ENCODE measurements at places on chromosomes 2 and 18. TPM values are rescaled to one million over a fixed set of nuclear protein-coding genes. Genes with fewer than 3 reads are reported as not detected.

DNA sequence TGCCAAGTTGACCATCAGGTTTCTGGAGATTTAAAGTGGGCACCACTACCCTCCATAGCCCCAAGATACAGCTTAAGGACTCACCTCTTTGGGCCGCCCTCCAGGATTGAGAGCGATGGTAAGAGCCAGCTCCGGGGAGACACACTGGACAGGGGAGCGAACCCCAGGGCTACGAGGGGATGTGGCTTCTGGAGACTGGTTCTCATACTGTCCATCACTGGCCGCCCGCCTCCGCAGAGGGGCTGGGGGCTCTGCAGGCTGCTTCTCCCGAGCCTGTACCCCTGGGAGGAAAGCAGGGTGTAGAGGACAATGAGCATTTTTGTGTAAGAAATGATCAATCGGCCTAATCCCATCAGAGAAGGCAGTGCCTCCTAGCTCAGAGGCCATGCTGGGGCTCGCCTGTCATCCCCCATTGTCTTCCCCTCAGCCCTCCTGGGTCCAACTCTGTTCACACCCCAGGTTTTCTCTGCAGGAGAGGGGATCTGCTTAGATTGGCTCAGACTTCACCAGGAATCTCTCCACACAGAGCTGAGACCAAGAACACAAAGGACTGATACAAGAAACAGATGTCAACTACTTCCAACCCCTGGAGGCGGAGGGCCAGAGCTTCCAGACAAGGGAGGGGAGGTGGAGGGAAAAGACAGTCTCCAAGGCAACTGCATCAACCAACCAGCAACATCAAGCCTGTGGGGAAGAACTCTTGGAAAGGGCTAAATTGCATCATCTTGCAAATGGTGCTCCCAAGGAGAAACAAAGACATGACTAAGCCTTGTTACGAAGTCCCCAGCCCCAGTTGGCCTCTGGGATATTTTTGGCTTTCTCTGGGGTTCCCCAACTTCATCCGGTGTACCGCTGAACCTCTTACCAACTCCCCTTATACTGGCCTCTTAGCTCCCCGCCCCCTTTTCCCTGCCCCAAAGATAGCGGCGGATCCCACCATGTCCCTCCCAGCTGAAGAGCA, 166.6 kb downstream of the TNS1 start:
- peak; percentile 81 for DNase-seq

- DNase-seq: no peak
Observed at GRCh38 chr2:196370381-196370780, 199.0 kb upstream of the STK17B start.

GRCh38 chr18:7814754-7815315, 247.7 kb downstream of the PTPRM start:
- DNase-seq: no peak

- DNase-seq: no peak
Observed at GRCh38 chr2:3277050-3277747, 100.4 kb downstream of the EIPR1 start.

- no peak for DNase-seq
Observed at GRCh38 chr2:101262142-101262541, 9.5 kb downstream of the CNOT11 start.

DNA sequence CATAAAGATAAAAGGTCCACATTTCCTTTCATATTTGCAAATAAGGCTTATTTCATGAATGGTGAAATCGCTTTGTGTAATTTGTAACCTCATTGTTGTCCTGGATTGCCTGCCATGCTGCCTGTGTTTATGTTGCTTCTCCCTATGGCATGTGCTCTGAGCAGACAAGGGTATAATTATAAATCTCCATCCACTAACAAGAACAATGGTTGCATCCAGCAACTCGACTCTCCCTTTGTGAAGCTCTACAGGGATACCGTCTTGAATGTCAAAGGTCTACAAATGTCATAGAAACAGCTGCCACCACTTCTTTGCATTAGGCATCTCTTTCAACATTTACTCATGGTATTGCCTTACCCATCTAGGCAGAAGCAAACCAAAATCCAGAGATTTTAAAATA, 209.6 kb downstream of the SLC8A1 start:
- no peak for DNase-seq

DNA sequence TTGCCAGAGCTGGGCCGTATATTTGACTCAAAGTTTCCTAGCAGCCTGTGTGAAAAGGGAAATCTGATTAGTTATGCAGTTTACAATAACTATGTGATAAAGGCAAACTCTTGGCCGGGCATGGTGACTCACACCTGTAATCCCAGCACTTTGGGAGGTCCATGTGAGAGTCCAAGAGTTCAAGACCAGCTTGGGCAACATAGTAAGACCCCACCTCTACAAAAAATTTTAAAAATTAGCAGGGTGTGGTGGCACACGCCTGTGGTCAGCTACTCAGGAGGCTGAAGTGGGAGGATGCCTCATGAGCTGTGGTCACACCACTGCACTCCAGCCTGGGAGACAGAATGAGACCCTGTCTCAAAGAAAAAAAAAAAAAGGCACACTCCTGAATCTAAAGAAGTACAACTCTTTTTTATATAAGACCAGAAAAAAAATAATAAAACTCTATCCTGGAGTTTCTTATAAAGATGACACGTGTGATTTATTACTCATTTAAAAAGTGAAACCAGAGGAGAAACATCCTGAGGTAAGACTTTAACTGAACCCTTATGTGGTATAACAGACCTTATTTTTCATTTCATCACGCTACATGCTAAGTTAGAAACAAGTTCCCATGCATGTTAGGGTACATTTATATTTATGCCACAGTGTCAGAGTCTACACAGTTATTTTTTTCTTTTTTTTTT, 32.6 kb upstream of the KCMF1 start:
- DNase-seq: no peak

DNA sequence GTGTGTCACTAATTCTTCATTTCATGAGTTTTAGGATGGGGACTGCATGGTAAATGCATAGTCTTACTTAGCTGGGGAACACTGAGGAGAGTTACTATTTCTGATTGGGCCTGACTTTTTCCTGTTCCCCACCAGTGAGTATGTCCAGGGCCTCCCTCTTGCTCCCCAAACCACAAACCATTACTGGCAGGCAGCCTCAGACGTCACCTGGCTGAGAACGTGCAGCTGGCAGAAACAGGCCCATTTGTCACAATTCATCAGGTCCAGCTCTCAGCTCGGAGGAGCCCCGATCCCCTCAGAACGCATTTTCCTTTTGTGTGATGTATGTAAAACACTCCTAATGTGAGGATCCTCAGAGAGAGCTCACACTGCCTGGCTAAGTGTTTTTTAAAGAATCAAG, 71.7 kb upstream of the SIX3 start:
- DNase-seq: no peak

GRCh38 chr18:62407660-62408059, 82.5 kb downstream of the TNFRSF11A start:
- DNase-seq: no peak

DNA sequence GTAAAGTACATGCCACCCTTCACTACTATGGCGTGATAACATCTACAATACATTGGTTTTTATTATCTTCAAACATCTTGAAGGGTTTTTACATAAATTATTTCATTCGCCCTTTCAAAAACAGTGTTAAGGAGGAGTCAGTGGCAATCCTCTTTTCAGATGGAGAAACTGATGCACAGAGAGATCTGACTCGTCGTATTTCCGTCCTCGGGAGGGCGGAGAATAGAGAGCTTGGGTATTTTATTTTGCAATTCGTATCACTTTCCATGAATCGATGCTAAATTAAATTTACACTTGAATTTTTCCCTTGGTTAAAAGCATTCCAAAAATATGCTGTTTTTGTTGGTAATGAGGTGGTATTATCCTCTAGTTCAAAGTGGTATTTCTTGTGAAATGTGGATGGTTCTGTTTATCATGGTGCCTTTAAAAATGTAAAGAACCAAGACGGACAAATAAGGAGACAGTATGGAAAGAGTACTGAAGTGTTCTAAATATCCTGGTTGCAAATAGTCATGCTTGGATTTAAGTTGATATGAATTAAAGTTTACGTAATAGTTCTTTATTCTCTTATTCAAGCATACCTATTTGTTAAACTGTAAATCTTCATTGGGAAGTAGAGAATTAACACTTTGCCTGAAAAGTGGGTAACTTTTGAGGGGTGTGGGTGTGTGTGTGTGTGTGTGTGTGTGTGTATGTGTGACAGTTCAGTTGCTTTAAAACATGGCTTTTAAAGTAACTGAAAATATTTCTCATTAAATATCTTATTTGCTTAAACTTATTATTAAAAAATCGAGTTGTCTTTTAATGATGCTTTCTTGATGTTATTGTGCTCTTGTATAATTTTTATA, 5.6 kb downstream of the PHLPP1 start:
- no peak for DNase-seq

- DNase-seq: no peak
Observed at GRCh38 chr2:198991431-198991830, 466.3 kb downstream of the SATB2 start.

DNA sequence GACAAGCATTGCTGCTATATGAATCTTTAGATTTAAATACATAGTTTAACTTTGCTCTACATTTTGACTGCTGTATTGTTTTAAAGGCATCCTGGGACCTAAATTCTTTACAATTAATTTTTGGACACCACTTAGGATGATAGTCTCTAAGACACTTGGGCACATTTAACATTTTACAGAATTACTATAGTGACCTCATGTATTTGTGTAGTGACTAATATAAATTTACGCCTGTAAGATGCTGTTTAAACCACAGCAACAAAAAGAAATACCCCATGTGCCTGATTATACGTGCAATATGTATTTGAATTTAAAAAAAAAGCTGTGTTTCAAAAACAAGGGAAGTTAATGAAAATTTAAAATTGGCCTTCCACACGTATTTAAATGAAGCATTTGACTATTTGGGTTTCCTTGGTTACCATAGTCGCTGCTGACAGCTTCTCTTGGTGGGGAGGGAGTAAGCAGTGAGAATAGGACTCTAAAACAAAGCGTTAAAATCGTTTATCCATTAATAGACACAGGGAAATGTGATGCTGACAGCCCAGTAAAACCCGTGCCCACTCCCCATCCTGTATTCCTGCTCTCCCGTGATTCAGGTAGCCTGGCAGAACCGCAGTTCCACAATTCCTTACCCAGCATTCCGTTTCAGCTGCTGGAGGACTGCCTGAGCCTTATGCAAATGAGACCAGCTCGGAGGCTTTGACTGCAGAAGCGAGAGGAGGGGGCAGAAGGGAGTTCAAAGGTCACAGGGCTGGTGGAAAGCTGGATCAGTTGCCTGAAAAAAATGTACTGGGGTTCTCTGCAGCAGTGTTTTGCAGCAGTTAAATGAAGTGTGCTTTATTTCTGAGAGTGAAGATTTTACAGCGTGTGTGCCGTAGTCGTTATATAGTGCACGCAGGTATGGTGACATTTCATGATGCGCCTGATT, 104.3 kb downstream of the CSRNP3 start:
- peak; percentile 30 for DNase-seq

DNA sequence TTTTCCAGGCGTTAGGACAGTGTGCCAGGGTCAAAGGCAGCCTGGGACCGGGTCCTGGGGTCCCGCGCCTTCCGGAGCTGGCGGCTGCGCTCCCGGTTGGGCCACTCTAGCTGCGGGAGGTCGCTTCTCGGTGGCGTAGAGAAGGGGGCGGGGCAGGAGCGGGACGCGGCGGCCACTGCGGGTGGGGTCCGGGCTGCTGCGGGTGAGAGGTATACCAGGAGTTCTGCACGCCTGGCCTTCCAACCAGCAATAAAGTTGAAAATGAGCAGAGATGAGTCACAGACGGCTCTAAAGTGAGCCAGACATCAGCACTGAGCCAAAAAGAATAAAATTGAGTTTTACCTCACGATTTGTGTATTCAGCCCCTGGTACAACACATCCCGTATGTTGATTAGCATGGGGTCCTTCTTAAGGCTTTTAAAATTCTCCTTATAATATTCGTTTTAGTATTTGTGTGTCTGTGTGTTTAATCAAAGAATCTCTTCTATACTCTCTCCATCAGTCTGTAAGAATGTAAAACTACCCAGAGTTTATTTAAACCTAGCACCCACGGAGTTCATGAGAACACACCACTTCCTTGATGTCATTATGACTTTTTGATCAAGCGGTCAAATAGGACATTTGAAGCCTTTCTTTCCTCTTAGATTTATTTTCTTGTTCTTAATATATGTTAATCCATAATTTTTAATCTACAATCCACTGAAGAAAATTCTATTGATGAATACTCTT, at the start of gene C1GALT1C1L:
C1GALT1C1L (minus strand) TSS at position 108 of the 729 bp plus-strand sequence; CDS start at position 1, 107 bp downstream.
- no peak for DNase-seq

DNA sequence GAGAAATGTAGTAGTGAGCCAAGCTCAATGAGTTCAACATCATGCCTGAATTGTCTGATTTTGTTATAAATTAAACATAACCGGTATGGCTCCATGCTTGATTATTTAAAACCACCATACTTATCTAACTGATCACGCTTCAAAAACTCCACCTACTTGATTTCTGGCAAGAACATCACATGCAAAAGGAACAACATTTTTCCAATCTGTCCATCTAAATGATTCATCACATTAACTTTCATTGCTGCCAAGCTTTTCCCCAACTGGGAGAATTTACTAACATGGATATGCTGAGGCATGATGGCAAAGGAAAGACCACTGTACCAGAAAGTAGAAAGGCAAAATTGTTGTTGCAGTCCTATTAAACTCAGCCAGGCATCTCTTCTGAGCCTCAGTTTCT, 286.8 kb downstream of the TRIB2 start:
- no peak for DNase-seq

DNA sequence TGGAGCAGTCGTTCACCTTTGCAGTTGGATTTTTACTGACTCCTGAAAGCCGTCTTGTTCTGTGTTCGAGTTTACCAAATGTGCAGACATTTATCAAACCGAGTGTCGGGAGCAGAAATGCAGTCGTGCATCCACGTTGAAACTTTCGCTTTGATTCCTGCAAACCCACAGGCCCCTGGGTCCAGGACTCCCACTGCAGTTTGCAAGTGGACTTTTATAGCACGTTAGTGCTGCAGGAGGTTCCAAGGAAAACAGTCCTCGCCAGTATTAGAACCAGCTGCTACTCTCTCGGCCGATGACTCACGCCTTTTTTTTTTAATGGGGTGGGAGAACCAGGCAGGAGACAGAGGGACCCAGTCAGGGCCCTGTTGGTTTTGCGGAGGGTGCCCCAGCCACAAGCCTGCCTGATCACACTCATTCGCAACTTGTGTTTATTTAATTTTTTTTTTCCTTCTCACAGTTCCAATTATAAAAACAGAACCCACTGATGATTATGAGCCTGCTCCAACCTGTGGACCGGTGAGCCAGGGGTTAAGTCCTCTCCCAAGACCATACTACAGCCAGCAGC, 90.1 kb downstream of the NFATC1 start:
- no peak for DNase-seq

- DNase-seq: no peak
Observed at GRCh38 chr18:79104137-79104536, 34.9 kb downstream of the ATP9B start.

GRCh38 chr2:86500325-86501083, 59.3 kb downstream of the KDM3A start:
- DNase-seq: no peak

- no peak for DNase-seq
Observed at GRCh38 chr2:23241611-23242245, 143.3 kb upstream of the KLHL29 start.

- DNase-seq: no peak
Observed at GRCh38 chr2:3459185-3460015, 59.9 kb downstream of the ADI1 start.

SERPINE2 gene
- 28.5 TPM for total RNA-seq

IL18RAP gene
- total RNA-seq: 0.64 TPM

UBXN2A gene
- 13.7 TPM for total RNA-seq

TPO gene
- 0.21 TPM for total RNA-seq

SCYGR4 gene
- not detected for total RNA-seq

DES gene
- 101 TPM for total RNA-seq

MYO5B gene
- total RNA-seq: 25.5 TPM

NRP2 gene
- 122 TPM for total RNA-seq

GPR155 gene
- total RNA-seq: 6.9 TPM

GCKR gene
- 0.37 TPM for total RNA-seq

POU3F3 gene
- not detected for total RNA-seq

ALPP gene
- total RNA-seq: 14.1 TPM
